ENCODE measurements at places on chromosomes 3 and 15.

GRCh38 chr3:191366675-191367074, 36.3 kb upstream of the UTS2B start:
- DNase-seq: no peak

DNA sequence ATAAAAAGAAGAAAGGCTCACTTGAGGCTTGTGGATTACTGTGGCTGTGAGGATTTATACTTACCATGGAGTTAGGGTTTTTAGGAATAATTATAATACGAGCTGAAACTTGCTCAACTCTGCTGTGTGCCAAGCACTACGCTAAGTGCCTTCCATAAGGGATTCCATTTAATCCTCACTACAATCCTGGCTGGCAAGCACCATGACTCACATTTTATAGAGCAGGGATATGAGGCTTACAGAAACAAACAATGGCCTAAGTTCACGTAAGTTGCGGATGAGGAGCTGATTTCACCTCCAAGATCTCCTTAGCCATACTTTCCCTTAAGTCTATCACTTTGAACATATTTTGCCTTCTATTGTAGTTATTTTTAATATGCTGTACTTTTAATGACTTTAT, 43.9 kb upstream of the ARL8B start:
- DNase-seq: peak; percentile 47

- DNase-seq: no peak
Measured at GRCh38 chr3:32018757-32019564, 37.4 kb downstream of the ZNF860 start.

DNA sequence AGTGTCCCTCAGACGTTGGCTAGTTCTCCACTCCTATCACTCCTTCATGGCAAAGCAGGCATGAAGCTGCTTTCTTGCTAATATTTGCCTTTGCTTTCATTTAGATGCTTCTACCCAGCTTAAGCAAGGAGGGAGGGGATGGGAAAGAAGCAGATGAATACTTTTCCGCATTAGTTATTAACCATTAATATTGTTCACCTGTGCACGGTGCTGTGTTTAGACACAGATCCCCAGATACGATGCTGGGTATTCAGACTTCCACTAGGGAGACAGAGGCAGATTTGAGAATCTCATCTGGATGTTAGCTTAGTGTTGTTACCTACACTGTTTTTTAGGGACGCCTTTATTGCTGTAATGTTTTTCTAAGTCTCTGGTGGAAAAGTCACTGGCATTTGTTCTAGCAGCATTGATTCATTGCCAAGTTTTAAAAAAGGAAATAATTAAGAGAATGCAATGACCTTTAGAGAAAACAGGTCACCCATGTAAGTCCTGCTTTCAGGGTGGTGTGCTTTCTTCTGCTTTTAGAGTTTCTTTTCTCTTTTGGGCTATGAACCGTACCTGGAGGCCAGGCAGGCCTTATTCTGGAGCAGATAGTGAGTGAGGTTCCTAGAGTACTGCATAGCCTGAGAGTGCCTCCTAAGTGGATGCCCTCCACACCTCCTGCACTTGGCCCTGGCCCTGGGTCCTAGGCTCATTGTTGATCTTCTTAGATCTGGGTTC, 55.5 kb downstream of the MYZAP start:
- no peak for DNase-seq

GRCh38 chr15:50484781-50485180, 60.6 kb downstream of the USP8 start:
- no peak for DNase-seq

- no peak for DNase-seq
Measured at GRCh38 chr3:118102737-118103136, 931.9 kb downstream of the IGSF11 start.

DNA sequence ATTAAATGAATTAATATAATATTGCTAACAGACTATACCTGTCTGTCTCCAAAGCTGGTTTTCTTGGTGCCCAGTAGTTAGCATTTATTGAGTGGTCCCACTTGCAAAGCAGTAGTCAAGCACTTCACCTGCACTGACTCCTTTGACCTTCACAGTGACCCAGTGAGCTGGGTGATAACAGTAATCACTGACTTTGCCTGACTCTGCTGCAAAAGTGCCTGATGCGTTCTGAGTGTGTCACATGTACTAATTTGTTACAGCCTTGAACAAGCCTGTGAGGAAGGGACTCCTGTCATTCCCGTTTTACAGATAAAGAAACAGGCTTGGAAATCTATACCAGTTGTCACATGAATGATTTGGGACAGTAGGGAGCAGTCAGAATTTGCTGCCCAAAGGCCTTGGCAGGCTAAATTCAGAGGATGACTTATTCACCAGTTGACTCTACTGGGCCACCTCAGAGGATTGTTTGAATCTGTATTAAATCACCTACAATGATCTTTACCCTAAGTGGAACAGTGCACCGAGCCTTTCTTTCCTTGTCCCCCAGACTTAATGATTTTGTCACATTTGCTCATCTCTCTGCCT, 116.6 kb upstream of the PLXNA1 start:
- no peak for DNase-seq

DNA sequence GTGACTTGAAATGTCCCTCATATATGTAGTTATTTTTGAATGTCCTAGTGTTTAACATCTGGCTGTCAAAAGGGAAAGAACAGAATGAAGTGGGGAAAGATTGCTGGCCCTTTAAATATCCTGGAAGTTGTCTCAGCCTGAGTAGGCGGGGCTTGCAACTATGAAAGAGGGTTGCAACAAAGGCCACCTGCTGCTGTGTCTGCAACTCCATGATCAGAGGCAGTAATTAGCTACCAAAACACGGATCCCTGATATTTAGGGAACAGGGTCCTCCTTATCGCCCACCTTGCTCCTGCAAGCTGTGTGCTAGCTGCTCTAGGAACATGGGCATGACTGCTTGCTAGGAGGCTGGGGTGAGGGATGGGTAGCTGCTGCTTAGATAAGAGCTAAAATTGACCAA, 100.2 kb upstream of the CFAP20DC start:
- DNase-seq: no peak

DNA sequence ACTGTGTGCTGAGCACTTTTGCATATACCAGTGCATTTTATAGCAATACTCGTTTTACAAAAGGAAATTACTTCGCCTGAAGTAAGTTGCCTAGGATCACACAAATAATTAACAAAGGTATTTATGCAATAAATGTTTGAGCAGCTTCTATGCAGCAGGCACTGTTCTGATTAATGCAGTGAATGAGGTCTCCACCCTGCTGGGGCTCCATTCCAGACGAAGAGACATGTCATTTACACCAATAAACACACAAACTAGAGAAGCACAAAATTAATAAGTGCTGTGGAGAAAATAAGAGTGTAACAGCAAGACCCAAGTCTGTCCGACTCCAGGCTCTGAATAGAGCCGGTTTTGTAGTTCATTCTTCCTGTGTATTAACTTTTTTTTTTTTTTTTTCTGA, 17.5 kb downstream of the NOX5 start:
- no peak for DNase-seq

GRCh38 chr3:55903680-55904079, 416.6 kb upstream of the WNT5A start:
- DNase-seq: no peak

GRCh38 chr15:41811432-41812195, 16.3 kb upstream of the JMJD7 start:
- DNase-seq: peak; percentile 84

GRCh38 chr15:99568625-99569352, 3.0 kb downstream of the MEF2A start:
- no peak for DNase-seq

GRCh38 chr3:171898192-171898591, 55.0 kb downstream of the TMEM212 start:
- DNase-seq: no peak

GRCh38 chr15:96332637-96333121, 2.2 kb downstream of the NR2F2 start:
- no peak for DNase-seq

DNA sequence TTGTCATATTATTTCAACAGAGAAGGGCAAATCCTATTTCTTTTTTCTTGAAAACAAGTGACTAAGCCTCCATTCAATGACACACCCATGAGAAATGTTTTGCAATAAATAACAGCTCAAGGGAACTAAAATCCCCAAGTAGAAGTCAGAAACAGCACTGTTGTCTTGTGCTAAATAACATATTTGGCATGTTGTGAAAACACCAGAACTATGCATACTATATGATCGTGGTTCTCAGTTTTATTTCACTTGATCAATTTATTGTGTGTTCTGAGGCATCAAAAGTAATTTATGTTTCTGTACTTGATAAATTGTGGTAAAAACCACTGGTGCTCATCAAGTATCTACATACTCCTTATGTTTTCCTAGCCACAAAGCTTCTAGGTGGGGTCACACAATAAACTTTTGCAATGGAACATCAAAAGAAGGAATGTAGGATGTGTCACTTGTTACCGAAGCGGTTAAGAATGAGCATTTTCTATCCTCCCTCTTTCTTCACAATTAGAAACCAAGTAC, 691.7 kb upstream of the CBLB start:
- no peak for DNase-seq

GRCh38 chr15:58420579-58421043, 11.2 kb upstream of the LIPC start:
- no peak for DNase-seq

GRCh38 chr15:33500432-33501195, 189.8 kb downstream of the RYR3 start:
- DNase-seq: no peak

DNA sequence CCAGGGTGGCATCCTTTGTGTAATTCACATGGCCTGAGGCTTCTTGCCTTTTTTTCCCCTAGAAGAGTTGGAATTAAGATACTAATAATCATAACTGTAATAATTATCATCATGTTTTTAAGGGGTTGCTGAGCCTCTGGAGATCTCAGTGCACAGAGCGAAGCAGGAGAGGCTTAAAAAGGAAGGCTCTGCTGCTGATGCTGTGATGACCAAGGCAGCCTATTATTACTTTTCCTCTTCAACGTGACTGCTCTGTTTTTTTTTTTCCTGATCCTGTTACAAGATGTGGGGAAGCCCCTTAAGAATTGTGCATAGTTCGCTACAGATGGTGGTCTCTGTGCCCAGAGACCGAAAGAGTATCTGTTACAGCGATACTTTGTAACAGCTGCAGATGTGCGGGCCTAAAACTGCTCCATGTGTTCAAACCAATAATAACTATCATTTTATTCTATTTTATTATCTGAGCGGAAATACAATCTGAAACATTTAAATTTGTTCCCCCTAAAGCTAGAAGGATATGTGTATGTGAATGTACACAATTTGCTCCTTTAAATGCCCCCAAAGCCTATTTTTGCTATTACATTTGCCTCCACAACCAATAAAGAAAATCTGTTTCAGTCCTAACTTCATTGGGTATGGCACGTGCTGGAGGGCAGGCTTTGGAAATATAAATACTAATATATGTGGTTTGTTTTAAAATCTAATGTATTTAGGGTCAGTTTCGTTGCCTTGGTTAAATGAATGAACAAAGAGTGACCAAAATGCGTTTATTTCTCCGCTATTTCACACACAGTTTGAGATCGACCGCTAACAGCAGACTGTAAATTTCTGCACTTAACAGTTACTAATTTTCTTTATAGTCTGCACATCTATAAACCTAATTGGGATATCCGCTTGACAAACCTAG, 4.6 kb downstream of the SHOX2 start:
- DNase-seq: no peak

GRCh38 chr15:60523056-60523455, 44.1 kb upstream of the ICE2 start:
- DNase-seq: no peak

DNA sequence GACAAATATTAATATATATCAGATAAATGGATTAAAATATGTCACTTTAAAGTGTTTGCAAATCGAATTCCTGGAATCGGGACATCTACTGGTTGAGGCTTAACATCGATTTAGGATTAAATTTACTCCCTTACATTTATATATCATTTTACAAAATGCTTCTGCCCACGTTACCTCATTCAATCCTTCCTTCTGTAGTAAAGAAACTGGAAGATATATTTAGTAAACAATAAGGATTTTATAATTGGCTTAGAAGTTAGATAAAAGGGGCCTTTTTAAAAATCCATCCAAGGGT, 1.3 kb downstream of the CLPX start:
- no peak for DNase-seq

DNA sequence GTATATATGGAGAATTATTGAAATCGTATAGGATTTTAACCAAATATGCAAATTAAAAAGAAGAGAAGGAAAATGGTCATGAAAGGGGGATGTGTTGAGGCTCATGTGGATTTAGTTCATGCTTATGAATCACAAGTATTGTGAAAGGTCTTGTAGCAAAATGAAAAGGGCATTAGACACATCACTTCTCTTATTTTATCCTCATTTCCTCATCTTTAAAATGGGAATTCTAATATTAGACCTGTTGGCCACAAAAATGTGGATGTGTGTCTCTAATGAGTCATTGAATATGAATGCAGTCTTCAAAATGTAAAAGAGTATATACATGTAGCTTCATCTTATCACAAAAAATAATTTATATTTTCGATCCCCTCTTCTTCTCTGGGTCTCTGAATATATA, 14.9 kb upstream of the ALCAM start:
- no peak for DNase-seq

DNA sequence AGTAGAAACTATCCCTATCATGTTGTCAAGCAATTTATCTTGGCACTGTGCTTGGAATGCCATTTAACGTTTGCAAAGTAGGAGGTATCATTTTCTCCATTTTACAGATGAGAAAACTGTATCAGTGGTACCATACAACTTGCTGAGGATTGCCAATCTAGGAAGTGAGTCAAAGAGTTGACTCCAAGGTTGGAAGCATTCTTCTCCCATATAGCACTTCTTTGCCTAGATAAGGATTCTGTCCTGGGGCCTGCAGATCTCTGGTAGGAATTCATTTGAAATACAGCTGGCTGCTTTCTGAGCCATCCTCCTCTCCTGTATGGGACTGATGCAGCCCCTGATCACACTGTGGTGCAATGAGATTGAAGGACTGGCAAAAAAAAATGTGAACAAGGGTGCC, 170.2 kb downstream of the ALDH1A2 start:
- no peak for DNase-seq

GRCh38 chr3:111961461-111962164, 17.2 kb upstream of the ABHD10 start:
- DNase-seq: no peak

- DNase-seq: peak; percentile 69
Measured at GRCh38 chr15:23073890-23074646, 34.7 kb upstream of the TUBGCP5 start.

GRCh38 chr15:96005906-96006305, 324.6 kb upstream of the NR2F2 start:
- DNase-seq: no peak

DNA sequence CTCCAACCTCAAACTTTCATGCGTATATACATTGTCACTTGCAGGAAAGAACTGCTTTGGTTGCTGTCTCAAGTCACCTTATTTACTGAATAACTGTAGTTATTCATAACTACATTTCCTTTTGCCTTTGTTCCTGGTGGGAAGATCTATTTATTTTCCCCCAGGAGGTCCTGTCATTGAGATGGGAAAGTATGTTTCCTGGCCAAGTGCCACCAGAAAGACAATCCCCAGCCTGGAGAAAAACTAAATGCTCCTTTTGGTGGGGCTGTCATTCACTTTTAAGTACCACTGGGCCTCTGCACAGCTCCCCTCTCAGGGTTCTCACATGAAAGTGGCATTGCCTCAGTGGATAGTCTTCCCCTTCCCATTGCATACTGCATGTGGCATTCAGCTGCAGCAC, 59.8 kb downstream of the LRRC3B start:
- no peak for DNase-seq

GRCh38 chr3:16508243-16508578, 5.3 kb downstream of the RFTN1 start:
- DNase-seq: no peak

Data from breast epithelium (tissue), 4 donors.